ENCODE measurements at places on chromosomes 11 and 22.

- DNase-seq = no peak
Measured at GRCh38 chr11:69444381-69445130, 36.9 kb upstream of the LINC01488 start.

DNA sequence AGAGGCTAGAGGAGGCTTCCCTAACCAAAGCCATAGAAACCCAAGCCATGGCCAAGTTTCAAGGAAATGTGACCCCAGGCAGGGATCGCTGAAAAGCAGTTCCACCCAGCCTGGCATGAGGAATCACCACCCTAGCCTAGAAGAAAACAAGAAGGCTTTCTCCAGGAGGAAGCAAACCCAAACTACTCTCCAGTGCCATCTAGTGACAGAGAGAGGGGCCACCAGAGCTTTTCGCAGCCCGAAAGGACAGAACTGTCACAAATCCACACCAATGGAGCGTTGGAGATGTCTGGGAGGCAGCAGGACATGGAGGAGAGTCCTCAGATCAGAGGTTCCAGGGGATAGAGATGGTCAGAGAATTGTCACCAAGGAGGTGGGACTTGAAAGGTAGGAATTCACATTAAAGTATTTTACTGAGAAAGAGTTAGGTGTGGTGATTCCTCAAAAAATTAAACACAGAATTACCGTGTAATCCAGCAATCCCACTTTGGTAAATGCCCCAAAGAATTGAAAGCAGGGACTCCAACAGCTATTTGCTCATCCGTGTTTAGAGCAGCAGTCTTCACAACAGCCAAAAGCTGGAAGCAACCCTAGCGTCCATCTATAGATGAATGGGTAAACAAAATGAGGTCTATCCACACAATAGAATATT is 67.3 kb upstream of the NUP50 start:
- peak; percentile 75 for DNase-seq

DNA sequence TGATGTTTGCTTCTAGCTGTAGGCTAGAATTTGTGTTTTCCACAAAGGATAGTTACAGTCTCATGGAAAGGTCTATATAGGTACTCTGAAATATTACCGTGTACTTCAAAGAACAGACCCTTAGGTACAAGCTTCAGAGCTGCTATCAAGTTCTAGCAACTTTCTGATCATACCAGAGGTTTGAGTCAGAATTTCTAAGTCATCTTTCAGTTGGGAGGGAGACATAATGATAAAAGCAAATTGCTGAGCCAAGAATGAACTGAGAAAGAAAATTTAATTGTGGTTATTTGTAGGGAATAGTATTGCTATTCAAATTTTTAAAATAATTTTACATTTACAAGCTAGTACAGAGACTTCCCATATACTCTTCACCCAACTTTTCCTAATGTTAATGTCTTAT is 19.9 kb upstream of the ME3 start:
- DNase-seq = no peak

DNA sequence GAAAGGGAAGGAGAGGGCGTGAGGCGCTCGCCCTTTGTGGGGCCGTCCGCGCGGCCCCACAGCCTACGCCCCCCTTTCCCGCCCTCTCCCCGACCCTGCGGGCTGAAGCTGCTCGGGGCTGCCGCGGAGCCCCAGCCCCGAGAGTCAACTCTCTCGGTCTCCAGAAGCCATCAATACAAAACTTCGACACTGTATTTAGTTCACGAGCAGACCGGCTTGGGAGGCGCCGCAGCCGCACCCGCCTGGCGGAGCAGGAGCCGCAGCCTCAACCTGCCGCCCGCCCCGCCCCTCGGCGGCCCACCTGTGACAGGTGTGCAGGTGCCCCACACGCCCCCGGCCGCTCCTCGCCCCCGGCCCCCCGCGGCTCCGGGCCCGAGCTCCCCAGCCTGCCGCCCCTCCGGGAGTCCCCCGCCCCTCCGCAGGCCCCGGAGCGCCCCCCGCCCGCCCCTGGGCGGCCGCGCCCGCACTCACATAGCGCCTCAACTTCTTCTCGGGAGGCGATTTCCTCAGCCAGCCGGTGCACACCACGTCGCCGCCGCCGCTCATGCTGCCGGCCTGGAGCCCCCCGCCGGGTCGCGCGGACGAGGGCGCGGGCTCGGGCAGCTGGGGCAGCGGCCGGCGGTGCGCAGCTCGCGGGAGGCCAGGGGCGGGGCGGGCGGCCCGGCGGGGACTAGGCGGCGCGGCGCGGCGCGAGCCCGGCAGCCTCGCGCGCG is at the start of gene GAB2:
Gene GAB2 (minus strand): TSS at position 646 of the 713 bp plus-strand sequence. CDS start 100 bp downstream, at position 546.
- DNase-seq = peak; percentile 17

- DNase-seq = no peak
Measured at GRCh38 chr11:34564807-34565241, 51.2 kb upstream of the ELF5 start.

- DNase-seq = no peak
Measured at GRCh38 chr11:121683791-121684190, 231.0 kb upstream of the SORL1-AS1 start.

DNA sequence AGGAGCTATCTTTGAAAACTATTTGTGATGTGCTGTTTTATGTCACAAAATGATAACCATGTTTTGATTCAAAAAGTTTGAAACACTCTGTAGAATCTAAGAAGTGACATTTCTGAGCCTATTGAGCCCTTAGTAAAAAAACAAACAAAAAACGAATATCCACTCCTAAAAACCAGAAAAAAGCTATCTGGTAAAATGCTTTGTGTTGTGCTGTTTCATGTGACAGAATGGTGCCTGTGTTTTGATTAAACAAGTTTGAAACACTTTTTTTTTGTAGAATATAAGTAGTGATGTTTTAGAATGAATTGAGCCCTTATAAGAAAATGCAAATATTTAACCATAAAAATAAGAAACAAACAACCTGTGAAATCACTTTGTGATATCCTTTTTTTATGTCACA is 105.2 kb upstream of the VPREB1 start:
- DNase-seq = no peak

- no peak for DNase-seq
Measured at GRCh38 chr11:29282088-29282487, 734.7 kb downstream of the KCNA4 start.

GRCh38 chr11:103007521-103007920 is 52.0 kb upstream of the MMP13 start:
- no peak for DNase-seq

GRCh38 chr11:102332611-102332994 is 14.4 kb upstream of the BIRC2 start:
- DNase-seq = no peak

DNA sequence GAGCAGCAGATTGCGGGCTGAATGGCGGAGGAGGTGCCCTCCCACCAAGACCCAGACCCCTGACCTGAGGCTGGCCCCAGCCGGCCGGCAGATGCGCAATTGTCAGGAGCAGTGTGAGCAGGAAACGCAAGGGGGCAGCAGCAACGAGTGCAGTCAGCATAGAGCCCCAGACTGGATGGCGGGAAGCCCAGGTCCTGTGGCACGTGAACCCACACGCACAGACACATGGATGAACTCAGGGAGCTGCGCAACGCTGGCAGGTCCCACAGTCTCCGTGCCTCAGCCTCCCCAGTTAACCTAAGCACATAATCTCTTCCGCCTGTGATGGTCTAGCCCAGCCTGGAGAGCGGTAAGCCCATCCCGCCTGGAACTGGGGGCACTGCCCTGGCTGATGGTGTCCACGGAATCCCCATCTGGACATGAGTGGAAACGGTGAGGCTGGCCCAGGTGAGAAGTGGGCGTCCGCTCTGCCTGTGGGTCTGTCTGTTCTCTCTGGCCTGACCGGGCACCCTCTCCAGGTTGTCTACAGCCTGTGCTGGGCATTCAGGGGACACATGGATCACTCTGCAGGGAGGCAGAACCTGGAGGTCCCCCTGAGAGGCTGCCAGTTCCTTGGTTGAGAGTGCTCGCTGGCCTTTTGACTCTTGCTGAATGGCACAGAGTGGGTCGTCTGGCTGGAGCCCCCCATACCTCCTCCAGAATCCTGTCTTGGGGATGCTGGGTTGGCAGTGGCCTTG is 626 bp upstream of the TBX10 start:
- DNase-seq = peak; percentile 70

DNA sequence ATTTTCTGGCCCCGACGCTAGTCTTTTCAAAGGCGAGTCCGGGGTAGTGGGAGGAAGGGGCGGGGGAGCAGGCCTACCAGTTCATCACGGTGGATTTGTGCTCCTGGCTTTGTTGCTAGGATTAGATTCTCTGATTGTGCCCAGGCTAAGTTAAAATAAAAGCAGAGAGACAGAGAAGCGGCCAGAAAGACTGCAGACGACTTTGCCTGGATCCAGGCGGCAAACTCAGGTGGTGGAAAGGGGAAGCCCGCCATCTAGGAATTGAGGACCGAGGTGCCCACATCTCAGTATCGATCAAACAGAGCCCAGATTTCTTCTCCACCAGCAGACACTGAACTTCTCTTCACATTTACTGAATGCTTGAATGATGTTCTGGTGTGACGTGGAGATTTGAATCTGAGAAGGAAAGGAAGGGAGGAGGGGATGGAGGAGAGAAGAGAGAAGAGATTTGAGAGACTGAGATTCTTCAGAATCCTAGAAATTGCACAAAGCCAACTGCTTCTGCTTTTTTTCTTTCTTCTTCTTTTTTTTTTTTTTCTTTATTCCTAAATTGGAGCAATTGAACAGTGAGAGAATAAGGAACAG is 2.7 kb downstream of the FAT3 start:
- DNase-seq = no peak

DNA sequence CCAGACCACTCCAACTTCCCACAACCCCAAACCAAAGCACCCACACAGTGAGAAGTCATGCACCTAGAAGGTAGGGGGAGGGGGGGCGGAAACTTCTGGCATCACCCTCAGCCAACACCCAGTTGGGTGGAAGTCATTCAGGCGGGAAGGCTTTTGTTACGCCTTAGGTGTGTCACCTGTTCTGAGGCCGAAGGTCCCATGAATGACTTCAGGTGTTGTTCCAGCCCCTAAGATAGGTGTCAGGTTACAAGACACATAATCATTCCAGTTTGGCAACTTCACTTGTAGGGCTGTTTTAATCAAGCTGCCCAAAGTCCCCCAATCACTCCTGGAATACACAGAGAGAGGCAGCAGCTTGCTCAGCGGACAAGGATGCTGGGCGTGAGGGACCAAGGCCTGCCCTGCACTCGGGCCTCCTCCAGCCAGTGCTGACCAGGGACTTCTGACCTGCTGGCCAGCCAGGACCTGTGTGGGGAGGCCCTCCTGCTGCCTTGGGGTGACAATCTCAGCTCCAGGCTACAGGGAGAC is at the start of gene TMPRSS4:
Gene TMPRSS4 (plus strand): TSS at position 325 of the 528 bp plus-strand sequence. CDS start 225 bp downstream, outside the sequence.
- no peak for DNase-seq

DNA sequence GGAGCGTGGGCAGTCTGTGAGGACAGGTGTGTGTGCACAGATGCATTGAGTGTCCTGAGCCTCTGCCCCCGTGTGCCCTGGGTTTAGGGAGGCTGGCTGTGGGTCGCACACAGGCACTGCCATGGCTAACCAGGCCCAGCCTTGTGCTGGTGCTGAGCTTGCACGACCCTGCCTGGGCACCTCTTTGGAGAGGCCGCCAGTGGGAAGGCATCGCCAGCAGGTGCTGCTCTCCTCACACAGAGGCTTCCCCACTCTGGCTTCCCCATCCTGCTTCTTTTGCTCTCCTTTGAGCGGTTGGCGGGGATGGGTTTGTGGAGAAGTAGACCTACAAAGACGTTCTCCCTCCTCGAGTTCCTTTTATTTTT is 4.1 kb downstream of the WNT7B start:
- no peak for DNase-seq

DNA sequence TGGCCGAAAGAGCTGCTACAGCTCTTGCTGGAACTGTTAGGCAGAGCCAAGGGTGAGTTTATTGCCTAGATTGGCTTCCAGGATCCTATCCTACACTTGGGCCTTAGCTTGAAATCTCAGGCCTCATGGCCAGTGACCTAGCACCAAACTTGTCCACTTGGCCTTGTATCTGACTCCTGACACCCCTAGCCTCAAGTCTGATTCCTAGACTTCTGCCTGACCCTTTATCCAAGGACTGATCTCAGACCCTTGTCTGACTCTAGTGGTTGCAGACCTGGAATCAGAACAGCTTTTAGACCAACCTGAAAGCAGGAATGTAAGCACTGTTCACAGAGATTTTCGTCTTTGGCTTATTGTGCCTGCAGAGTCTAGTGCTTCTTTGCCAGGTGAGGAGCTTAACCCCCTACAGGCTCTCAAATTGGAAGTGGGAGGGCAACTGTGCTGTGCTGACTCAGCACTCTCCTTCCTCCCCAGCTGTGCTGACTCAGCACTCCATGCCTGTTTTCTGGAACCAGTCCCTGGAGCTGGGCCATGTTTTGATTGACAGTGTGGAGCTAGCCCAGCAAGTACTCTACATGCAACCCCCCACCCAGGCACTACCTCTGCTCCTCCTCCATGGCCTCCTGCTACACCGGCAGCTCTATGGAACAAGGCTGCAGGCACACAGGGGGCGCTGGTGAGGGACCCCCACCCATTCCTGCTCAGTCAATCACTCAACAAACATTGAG is 35.1 kb downstream of the RRP8 start:
- DNase-seq = no peak

GRCh38 chr22:39556970-39557841 is 13.3 kb upstream of the CACNA1I start:
- no peak for DNase-seq

DNA sequence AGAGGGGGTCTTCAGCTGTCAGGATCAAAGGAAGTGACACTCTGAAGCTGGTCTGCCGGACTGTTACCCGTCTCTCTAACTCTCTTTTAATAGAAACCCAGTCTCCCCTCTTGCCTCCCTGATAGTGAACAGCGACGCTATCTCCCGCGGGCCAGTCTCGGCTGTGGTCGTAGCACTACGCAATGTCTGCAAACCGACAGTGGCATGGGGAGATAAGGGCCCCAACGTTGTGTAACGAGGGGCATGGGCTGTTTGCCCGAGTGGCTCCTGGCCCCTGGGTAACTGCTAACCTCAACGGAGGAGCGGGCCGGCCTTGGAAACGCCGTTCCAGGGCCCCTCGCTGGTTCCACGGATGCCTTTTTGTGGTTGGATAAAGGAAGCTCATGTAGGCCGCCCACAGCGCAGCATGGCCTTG is 23.3 kb downstream of the ZBTB16 start:
- no peak for DNase-seq

DNA sequence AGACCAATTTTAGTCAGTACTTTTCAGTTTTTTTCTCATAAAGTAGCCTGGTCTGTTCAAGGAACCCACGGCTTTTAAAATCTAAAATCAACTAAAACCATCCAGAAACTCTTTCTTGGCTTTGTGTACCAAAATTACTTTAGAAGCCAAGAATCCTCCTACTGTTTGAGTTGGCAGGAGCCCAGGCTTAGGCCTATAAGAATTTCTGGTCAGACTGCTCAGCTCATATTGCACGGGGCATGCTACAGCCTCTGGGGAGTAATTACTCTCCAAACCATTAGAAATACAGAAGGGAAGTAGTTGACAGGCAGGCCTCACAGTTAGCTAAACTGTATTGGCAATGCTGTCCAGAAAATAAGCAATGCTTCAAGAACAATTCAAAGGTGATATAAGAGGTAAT is 1862.9 kb upstream of the RAG2 start:
- DNase-seq = no peak
